ENCODE measurements at places on chromosomes 7 and 10. TPM values are rescaled to one million over a fixed set of nuclear protein-coding genes. Genes with fewer than 3 reads are reported as not detected.

DNA sequence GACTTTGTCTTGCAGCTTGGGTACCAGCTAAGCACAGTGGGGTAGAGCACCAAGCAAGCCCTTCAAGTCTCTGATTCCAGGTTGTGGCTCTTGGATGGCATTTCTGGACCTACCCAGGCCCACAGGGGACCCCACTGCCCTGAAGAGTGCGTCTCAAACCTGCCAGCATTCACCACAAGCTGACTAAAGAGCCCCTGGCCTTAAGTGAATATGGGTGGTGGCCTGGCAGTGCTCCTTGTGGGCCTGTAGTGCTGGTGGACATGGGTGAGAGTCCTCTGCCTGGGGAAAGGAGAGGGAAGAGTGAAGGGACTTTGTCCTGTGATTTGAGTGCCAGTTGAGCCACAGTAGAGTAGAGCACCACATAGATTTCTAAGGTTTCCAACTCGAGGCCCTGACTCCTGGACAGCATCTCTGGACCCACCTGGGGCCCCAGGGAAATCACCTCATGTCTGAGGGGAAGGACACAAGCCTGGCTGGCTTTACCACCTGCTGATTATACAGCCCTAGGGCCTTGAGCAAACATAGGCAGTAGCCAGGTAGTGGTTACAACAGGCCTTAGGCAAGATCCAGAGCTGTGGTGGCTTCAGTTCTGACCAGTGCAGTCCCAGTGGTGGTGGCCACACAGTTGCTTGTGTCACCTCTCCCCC, 23.7 kb downstream of the GSDME start:
- no peak for DNase-seq

DYNC1I1 gene
- 2.9 TPM for total RNA-seq

GRCh38 chr7:144508702-144509101, 105.2 kb upstream of the NOBOX start:
- DNase-seq: no peak

SPDYE2 gene
- total RNA-seq: 2.6 TPM

PNLIPRP2 gene
- not detected for total RNA-seq

DNA sequence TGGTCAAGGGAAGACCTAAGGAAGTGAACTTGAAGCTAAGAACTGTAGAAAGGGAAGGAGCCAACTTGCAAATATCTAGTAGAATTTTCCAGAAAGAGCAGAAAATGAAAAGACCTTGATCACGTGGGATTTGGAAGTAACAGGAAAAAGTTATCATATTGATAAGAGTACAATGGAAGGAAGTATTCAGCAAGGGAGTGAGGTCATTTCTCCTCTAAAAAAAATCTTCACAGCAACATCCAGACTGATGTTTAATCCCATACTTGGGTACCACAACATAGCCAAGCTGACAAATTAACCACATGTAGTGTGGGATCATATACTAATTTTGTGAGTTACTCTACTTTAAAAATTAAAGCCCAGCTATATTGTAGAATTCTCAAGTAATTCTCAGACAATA, 207.0 kb upstream of the CXCL12 start:
- DNase-seq: no peak

DNA sequence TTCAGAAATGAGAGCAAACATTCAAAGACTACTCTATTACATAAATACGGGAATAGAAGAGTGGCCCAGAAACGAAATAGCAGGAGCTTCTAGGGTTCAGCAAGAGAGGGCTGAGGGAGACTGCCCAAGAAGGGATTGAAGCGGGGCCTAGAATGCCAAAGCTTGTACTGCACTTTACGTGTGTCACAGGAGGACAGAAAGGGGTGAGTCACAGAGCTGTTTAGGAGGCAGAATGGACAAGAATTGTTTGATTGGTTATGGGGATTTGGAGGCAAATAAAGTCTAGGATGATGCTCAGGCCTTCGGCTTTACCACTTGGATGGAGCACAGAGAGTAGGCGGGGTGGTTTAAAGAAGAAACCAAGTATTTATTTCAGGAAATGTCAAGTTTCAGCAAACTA, 11.3 kb upstream of the FXYD4 start:
- DNase-seq: no peak

DNA sequence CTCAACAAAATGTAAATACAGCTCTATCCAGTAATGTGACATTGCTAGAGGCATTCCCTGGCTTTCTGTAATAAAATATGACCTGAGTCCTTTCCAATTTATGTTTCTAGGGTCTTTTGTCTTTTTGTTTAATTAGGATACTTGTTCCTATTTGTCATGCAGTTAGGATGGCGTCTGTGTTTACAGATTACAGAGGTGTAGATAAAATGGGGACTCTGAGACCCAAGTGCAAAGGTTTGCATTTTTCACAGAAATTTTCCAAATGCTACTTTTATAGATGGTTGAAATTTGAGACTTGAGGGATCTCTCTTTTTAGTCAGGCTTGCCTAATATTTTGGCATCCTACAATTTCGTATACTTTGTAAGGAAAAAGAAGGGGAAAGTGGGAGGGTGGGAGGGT, 332.4 kb downstream of the PTEN start:
- no peak for DNase-seq

ATP5MK gene
- total RNA-seq: 138 TPM

GIMAP6 gene
- 8.7 TPM for total RNA-seq

DNA sequence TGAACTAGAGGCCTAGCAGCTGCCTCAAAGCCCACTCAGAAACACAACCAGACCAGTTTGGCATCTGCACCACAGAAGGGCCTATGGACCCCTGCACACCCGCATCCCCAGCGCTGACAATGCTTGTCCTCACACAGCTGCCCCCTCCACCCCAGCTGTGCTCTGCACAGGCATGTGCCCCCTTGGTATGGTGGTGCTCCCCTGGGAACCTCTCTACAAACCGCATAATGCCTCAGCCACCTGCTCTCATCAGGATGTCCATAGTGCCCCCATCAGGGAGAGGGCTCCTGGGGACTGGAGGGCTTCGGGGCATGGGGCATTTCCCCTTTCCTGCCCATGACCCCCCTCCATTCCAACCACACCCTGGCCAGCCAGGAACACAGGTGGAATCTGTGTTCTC, 347.5 kb downstream of the GRID1 start:
- no peak for DNase-seq

DNA sequence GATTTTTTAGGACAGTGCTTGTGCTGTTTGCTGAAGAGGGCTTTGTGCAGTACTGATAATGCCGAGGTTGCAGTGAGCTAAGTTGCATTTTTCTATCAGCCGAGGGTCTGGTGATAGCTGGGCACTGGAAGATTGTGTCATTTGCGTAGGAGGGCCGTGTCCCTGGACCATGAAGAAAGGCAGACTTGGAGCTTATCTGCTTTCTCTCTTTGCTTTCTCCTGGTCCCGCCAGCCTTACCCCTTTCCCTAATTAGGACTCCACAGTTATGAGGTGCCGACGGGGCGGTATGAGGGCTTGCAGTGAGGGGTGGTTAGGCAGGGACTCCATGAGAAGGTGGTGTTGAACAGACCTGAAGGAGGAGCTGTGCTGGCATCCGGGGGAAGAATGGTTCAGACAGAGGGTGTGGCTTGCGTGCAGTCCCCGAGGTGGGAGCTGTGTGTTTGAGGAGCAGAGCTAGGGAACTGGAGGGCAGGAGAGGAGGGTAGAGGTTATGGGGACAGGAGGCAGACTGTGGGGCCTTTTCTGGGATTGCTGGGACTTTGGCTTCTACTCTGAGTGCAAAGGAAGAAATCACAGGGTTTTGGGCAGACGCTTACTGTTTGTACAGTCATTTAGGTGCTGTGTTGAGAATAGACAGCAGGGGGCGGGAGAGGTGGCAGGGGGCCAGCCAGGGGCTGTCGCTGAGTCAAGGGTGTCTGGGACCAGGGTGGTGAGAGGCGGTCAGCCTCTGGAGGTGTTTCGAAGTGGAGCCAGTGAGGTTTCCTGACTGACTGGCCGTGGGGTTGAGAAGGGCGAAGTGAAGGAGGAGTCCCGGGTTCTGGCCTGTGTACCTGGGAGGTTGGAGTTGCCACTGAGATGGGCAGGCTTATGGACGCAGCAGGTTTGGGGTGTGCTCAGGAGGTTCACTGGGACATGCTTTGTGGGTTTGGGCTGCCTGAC, 43.4 kb downstream of the PRF1 start:
- DNase-seq: peak; percentile 77

DNA sequence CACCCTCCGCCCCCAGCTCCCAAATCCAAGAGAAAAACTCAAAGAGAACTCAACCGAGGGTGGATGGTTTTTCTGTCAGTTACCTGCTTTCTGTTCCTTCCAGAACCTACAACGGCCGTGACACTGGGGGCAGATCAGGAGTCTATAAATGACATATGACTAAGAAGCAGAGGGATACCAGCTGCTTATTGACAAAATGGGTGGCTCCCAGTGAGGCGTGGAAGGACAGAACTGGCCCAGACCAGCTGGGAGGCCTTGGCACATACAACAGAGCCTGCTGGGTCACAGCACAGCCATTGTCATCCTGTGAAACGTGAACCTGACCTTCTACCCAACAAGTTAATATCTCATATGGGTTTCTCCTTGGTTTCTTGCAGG, 84.3 kb upstream of the ADRB1 start:
- DNase-seq: no peak

GSTO2 gene
- total RNA-seq: 1.2 TPM

GPR141 gene
- 2.4 TPM for total RNA-seq

- peak; percentile 77 for DNase-seq
Observed at GRCh38 chr10:75399461-75400162, 2.0 kb downstream of the ZNF503 start.

DNA sequence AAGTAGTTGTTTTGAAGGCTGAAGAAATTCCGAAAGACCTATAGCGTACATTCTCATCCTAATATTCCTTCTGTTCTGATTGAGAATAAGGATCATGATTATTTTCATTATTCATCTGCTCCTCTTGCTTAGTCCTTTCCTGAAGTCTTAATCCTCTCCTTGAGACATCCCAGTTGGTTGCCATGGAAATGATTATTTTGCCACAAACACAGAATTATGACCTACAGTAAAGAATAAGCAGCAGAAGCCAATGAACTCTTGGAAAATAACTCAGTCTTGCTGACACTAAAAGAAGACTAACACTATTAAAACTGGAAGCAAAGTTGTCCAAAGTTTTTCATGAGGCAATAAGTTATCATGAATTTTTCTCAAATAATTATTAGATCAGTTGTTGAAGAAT, 47.8 kb upstream of the JAZF1 start:
- DNase-seq: peak; percentile 80

FAM25C gene
- not detected for total RNA-seq

DNA sequence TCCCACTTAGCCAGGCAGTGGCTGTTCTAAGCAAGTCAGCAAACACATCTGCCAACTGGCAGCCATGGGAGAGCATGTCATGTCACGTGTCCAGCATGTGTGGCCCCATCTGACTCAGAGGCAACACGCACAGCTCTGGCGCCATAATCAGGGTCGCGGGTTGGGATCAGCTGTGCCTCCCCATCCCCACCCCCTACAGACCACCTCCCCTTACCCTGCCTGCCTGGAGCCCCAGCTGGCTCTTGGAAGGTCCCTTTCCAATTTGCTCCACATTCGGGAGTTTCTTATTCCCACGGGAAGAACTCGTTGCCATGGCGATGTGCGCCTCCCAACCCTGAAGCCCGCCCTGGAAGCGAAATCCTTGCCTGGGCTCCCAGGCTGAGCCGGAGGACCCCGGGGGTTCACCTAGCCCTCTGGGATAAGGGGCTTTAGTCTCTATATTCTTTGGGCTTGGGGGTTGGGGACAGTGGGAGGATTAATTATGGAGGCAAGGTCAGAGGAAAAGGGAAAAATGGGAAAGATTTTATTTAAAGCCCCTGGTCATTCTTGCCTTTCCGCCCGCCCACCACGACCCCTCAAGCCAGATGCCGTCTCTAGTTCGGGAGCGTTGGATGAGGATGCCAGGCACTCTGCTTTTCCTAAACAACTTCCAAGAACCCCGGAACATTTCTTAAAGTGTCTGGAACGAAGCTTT, 283.7 kb downstream of the ZEB1 start:
- DNase-seq: peak; percentile 83

DNA sequence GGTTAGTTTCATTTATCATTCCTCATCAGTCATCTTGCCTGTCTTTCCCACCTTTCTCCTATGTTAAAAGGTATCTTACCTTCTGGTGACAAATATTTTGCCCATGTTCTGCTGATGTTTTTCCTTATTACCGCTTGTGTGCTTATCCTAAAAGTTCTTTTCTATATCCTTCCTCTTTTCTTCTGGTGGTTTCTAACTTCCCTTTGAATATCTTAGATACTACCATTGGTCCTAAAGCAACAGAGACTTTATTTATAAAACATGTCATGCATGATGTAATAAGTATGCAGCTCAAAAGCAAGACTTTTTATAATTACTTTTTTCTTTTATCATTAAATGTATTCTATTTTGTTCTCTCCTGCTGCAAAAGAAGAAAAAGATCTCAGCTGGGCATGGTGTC, 24.8 kb downstream of the TBC1D12 start:
- no peak for DNase-seq

- no peak for DNase-seq
Observed at GRCh38 chr7:147607157-147607800, 983.3 kb upstream of the C7orf33 start.

Measured in umbilical cord (tissue), 2 donors.